ENCODE measurements at places on chromosomes 4 and X.

DNA sequence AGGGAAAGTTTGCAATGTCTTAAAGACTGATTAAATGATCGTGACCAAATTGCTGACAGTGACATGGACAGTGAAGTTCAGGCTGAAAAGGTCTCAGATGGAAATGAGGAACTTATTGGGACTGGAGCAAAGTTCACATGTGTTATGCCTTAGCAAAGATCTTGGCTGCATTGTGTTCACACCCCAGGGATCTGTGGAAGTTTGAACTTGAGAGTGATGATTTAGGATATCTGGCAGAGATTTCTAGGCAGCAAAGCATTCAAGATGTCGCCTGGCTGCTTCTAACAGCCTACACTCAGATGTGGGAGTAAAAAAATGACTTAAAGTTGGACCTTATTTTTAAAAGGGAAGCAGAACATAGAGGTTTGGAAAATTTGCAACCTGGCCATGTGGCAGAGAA is 21.4 kb downstream of the SCARB2 start:
- DNase-seq = no peak

- DNase-seq = no peak
Measured at GRCh38 chrX:24081661-24082154, 27.0 kb downstream of the EIF2S3 start.

GRCh38 chrX:149491812-149492211 is 13.3 kb downstream of the IDS start:
- no peak for DNase-seq

DNA sequence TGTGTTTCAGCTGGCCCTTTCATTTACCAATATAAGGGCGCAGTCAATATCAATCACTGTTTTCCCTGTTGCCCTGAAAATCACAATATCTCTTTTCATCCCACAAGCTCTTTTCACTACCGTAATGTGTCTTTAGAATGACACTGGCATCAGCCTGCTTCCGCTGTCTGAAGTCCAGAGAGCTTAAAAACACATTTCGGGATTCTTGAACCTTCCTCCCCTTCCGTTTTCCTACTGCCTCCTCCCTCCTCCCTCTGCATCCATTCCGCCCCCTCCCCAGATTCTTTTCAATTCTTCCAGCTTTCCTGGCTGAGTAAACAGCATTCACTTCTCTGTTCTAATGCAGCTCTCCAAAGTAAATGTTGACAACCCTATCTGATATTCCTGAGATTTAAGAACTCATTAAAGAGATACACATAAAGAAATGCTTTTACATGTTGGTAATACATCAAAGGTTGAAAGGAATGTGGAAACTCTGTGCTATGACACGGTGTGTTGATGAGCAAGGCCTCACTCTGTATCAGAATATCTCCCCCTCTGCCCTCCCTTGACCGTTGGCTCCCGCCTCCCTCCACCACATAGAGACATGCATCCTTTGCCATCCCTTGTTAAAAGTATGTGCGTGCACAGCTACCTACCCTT is 83.5 kb upstream of the SPRY1 start:
- DNase-seq = no peak

GRCh38 chr4:55215087-55215486 is 89.7 kb upstream of the KDR start:
- DNase-seq = no peak

DNA sequence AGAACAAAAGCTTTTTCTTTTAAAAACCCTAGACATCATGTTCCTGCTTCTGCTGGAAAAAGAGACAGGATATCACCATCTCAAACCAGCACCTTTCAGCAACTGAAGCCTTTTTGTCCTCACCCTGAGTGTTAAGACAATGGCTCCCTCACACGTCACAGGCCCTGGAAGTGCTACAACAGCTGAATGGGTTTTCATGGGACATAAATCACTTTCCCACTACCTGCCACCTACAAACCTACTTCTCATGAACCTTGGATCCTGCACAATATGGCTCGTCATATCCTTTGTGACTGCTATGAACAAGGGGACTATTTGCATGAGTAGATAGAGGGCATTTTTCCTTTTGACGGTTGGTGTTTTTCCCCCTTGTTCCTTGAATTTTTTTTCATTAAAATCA is 93.6 kb downstream of the TSPAN5 start:
- no peak for DNase-seq

GRCh38 chr4:8108991-8109390 is 49.6 kb downstream of the ABLIM2 start:
- no peak for DNase-seq

GRCh38 chr4:55407119-55407518 is 11.4 kb downstream of the TMEM165 start:
- no peak for DNase-seq

DNA sequence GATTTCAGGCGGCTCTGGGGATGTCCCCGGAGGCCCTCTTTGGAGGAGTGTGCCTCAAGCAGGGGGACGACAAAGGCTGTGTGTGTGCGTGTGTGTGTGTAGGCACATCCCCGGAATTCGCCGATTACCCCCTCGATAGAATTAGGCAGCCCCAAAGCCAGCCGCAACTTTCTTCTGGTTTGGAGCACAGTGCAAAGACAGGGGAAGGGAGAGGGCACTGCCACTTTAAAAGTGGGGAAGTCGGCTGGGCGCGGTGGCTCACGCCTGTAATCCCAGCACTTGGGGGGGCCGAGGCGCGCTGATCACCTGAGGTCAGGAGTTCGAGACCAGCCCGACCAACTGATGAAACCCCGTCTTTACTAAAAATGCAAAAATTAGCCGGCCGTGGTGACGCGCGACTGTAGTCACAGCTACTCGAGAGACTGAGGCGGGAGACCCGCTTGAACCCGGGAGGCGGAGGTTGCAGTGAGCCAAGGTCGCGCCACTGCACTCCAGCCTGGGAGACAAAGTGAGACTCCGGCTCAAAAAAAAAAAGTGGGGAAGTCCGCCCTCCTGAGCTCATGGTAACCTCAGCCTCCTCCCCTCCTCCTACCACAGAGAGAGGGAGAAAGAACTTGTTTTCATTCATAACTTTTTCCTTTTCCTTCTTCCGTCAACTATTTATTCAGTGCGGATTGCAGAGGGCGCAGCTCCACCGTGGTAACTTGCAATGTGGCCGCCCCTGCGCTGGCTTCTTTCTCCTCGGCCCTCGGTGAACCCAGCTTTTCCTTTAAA is 2.4 kb downstream of the SPRY1 start:
- DNase-seq = no peak

DNA sequence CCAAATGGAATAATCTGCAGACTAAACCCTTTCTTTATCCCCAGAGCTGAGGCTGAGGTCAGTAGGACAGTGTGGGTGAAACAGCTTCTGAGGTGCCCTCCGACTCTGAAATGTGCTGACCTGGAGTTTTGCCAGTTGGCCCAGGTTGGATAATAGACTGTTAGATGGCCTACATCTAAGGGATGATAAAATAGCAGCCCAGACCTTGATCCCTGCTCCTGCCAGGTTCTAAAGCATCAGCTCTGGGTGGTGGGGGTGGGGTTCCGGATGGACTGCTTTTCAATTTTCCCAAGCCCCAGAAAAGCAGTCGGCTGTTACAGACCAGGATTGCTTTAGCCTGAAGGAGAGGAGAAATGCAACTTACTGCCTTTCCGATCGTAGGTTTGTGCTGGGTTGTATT is 110.4 kb downstream of the NHS start:
- DNase-seq = no peak

GRCh38 chr4:37157476-37158167 is 86.9 kb upstream of the NWD2 start:
- DNase-seq = no peak

DNA sequence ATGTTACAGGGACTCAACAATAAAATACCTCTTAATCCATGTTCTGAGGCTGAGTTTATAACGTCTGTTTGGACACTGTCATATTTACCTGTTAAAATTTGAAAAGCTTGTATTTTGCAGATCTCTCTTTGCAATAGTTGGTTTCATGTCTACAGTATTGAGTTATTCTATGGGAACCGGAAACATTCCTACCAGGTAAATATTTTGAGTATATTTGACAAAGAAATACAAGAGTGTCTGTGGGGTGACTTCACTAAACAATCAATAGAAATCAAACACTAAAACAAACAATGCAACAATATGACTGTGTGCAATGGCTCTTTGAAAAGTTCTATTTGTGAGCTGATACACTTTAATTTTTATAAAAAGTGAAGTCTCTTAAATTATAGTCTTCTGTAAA is 47.7 kb upstream of the CXCL8 start:
- DNase-seq = no peak

DNA sequence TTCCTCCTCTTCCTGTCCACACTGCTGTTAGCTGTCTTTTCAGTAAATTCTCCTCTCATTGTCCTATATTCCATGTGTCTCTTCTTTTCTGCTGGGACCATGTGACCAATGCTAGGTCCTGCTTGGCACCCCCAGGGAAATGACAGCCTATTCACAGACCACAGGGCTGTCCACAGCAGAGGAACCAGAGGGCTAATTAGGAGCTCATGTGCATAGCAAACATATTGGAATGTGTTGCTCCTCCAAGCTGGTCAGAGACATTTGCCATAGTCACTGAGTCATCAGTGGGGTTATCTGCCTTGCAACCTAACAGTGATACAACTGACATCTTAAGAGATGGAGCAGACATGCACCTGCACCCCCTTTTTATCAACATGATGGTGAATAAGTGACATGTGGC is 67.9 kb upstream of the PUDP start:
- DNase-seq = no peak

DNA sequence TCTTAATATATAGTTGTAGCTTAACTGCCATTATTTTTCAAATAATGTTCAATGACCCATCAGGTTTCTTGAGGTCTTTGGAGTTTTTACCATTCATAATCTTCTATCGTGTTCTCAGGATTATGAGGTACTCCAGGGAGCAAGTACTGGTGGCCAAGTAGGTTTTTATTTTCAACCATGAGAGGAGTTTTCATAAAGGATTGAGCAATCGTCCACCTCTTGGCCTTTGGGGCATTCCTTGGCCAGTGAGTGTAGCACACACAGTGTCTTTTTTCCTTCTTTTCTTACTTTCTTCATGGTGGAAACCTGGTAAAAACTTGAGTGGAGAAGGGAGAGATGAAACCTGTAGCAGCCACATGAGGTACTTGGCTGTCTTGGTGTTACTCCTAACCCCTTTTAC is 567.0 kb upstream of the NR3C2 start:
- no peak for DNase-seq

DNA sequence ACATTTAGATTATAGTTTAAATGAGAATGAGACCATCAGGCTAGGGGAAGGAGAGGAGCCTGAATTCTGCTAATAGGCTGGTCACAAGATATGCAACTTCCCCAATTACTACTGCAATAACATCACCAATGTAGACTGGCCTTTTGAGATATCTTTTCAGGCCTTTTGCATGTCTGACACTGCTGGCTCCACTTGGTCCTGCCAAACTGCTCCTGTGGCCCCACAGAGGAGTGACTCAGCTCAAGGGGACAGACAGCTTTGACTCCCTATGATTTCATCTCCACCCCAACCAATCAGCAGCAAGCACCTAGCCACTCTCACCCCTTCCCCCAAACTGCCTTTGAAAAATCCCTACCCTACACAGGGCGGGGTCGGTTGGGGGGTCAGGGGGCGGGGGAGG is 22.8 kb downstream of the GPRIN3 start:
- no peak for DNase-seq

- no peak for DNase-seq
Measured at GRCh38 chr4:139908636-139909437, 243.2 kb downstream of the MGST2 start.

DNA sequence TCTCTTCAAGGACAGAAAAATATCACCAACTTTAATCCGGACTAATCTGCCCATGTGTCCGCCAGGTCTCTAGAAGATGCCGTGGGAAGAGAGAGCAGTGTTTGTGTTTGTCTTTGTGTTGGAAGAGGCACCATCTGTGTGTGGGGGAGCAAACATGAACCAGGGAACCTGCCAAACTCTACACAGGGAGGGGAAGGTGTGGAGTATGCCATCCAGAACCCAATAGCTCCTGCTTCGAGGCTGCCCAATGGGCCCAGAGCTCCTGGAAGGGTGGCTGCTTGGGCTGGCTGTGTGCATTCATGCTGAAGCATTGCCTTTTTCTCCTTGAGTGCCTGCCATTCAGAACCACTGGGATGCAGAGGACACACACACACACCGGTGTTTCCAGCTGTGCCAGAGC is 536.2 kb downstream of the MID1IP1 start:
- no peak for DNase-seq

GRCh38 chrX:51456246-51456645 is 40.1 kb downstream of the NUDT11 start:
- no peak for DNase-seq

DNA sequence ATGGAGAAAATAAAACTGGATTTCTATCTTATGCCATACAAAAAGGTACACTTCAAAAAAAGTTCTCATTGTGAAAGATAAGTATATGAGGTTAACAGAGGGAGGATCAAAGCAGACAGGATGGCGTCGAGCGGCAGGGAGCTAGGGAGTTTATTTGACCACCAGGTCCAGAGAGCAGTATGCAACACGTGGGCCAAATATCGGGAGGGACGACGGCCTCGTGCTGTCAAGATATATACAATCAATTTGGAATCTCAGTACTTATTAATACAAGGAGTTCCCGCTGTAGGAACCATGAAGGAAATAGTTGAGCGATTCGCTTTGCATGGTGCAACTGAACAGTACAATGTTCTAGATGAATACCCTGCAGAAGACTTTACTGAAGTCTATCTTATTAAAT is 1069.4 kb upstream of the INTU start:
- no peak for DNase-seq

DNA sequence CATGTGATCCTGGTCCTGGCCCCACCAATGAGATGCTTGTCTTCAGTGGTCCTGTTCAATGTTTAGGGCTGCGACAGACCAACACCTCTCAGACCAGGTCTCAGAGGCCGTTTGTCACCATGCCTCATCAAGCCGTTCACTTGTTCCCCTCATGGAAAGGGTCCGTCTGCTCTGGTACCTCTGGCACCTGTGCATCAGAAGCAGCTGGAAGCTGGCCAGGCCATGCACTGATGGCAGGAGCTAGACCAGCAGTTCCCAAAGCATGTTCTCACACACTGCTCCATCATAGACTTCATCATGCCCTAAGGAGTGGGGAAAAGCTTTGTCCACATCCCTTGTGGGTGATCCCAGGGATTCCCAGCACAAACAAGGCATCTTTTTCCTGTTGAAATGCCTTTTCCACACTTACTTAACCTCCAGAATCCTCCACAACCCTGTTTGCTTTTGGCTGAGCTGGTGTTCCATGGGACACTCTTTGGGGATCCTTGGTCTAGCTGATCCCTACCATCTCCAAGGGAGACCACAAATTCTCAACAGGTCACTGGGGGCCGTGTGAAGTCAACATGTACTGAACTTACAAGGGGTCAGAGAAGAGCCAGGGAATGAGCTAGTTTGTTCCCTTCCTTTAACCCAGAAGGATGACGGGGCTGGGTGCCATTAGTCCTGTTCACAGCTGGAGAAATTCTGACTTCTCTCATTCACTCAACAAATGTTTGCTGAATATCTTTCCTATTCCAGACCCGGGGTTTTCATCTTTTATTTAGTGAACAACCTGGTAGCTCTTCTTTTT is 21.8 kb downstream of the SH3TC1 start:
- no peak for DNase-seq

GRCh38 chr4:60944060-60944459 is 256.1 kb upstream of the ADGRL3 start:
- DNase-seq = no peak

DNA sequence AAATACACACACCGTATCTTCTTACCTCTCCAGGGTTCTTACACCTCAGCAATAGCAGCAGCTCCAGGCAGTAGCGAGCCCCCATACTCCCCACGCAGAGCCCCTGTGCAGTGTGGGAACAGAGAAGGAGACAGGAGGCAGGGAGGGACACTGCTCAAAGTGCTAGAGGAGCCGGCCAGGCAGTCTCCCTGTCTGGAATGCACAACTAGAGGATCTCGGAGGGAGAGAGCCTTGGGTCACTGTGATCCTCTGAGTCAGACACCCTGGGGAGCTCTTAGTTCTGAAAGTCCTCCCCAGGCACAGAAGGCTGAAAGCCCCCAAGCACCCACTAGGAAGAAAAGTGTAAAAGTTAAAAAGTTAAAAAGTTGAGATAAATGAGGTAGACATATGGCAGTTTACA is 16.0 kb downstream of the AMELX start:
- DNase-seq = no peak
